ENCODE measurements at places on chromosomes 13 and 19.

DNA sequence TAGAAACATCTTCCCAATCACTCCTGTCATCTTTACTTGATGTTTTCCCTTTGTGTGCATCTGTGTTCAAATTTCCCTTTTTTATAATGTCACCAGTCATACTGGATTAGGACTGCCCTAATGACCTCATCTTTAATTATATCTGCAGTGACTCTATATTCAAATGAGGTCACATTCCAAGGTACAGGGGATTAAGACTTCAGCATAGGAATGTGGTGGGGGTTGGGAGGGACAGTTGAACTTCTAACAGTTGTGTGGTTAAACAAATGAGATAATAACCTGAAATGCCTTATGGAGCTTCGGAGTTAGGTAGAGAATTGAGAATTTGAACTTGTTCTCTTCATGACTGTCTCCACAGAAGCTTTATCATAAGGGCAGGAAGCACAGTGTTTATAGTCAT, 23.0 kb downstream of the PAN3 start:
- no peak for DNase-seq

DNA sequence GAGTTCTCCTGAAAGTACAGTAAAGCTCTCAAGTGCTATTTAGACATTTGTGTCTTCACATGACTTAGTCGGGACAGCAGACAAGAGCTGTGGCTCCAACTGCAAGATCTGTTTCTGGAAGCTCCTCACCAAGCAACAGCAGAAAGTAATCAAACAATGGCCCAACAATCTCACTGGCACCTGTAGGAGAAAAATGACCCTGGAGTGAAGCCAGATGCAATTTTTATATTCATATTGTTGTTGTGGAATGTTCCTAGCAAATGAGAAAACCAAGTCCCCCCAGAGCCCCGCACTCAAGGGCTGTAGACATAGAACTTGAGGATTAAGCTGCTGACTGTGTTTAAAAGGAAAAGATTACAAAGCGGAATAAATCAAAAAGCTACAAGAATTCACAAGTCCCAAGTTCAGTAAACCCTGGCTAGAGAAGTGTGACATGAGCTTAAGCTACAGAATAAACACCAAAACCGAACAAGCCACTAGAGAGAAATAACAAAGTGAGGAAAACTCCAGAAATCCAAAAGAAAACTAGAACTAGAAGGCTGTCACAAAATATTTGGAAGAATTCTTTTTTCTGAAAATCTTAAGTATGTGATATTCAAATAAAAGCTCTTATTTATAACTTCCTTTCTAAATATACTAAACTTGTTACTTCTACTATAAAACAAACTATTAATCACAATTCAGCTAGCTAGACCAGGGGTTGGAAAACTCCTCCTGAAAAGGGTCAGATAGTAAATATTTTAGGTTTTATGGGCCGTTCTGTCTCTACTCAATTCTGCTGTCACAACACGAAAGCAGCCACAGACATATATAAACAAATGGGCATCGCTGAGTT, 454.5 kb downstream of the SUCLA2 start:
- no peak for DNase-seq

- no peak for DNase-seq
Observed at GRCh38 chr13:43356567-43356966, 333.2 kb downstream of the DNAJC15 start.

DNA sequence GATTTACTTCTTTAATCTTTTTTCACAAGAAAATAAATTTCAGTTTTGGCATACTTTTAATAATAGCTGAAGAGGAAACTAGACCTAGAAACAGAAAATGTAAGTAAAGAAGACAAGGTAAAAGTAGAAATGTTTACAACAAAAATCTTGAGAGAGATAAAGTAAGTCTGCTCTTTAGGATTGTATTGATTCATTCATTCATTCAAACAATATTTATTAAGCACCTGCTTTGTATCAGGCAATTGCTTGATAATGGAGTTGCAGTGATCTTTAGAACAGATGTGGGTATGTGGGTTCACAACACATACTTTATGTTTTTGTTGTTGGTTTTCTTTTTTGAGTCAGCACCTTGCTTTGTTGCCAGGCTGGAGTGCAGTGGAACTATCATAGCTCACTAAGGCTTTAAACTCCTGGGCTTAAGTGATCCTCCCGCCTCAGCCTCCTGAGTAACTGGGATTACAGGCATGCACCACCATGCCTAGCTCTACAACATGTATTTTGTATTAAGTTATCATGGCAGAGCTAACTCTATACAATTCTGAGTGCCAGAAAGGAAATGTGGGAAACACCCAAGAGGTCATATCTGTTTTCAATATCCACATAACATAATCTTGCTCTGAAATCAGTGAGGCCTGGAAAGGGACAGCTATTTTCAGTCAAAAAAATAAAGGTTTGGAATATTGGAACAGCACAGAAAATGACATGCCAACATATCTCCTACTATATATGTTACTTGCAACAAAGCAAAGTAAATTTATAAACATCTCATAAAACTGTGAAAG, 8.8 kb upstream of the SPART start:
- DNase-seq, result no peak

DNA sequence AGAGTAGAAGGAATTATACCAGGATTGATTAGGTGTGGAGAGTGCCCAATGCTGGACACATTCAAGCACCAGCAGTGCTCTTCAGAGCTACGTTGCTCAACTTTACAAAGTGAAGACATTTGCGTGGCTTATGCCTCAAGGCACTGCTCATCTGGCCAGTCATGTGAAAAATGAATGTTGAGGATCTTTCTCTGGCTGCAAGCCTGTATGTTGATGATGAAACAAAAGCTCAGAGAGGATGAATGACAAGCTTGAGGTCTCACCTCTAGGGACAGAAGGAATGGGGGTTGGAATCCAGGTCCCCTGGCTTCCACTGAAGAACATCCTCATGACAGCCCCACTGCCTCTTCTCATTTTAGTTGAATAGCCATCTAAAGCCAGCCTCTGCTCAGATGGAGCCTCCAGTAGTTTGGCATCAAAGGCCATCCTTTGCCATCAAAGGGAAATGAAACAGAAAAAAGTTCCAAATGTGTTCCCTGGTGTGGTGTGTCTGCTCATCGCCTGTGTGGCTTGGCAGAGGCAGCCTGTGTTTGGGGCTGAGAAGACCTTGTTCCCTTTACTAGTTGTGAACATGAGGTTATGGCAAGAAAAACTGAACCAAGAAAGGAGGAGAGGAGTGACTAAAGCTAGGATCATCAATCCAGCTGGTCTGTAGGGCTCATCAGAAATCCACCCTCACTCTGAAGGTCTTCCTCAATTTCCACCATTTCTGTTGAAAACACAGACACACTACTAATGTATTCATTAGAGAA, 114.0 kb upstream of the KL start:
- no peak for DNase-seq

- DNase-seq, result no peak
Observed at GRCh38 chr19:13262450-13262849, 112.2 kb downstream of the IER2 start.

DNA sequence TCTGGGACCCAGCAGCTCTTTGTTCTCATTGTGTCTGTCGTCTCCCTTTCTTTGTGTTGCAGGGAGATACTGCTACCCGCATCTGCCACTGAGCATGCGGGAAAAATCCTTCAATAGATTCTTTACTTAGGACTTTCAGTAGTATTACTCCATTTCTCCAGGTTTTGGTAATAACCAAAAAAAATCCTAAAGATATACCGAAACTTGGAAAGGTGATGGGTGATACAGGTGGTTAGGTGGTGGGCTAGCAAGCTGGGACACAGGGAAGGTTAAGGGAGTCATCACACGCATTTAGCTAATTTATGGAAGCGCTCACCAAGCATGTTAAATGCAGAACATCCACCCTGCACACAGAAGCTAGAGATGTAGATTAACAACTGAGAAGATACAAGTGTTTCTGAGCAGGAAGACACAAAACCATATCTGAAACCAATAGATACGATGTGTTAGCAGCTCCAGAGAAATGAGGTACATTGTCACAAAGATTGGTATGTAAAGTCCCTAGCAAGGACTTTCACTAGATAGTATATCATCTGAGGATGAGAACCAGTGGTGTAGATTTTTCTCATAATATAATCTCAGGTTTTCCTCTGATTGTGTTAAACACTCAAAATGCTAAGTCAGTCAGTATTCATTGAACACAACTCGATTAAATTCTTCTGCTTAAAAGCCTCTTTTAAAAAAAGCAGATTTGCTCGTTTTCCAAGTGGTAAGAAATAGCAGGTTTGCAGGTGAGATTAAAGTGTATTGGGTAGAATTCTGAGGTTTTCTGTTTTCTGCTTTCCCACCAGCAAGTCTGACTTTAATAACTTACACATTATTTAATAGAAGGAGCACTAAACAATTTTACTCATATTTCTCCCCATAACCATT, 1.2 kb upstream of the SLAIN1 start:
- DNase-seq, result no peak

DNA sequence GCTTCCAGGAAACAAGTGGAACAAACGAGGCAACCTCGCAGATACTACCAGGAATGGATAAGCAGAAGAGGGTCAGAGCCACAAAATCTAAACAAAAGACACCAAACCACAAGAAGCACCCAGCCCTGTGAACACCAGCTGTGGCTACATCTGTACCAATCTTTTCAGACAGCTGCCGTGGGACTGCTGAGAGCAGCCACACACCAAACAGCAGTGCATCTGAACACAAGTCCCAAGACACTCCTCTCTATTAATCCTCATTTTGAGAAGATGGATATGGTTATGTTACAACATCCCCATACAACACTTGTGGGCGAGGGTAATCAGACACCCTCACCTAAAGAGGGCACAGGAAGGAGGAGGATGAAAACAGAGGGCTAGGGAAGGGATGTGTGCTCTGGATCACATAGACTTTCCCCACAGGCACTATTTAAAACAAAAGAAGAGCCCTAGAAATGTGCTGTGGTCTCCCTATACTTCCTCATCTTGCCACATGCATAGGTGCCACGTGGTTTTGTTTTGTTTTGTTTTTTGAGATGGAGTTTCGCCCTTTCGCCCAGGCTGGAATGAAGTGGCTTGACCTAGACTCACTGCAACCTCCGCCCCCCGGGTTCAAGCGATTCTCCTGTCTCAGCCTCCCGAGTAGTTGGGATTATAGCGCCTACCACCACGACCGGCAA, 41.6 kb upstream of the ZNF14 start:
- no peak for DNase-seq

DNA sequence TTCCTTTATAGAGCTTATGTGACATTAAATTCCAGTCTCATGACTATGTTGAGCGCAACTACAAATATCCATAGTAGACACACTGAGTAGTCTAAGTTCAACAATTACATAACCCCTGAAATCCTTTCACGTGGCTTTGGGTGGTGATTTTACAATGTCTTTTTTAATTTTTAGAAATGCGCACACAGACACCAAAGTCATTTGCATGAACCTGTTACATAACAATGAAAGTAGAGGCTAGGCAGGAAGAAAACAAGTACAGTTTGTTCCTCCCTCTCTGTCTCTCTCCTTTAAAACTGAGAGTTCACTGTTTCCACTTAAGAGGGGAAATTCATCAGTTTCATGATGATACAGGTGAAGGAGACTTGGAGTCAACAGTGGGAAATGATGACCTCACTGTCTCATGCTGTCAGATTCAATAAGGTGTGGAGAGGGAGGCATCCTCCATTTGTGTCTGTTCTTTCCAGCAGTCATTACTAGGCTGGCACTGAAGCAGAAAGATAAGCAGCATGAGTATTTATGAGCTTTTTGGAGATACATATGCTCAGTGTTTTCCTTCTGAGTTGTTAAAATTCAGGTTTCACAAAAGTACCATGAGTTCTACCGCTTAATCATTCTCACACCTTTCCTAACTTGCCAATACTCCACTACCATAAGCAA, 201.8 kb downstream of the LHFPL6 start:
- DNase-seq, result no peak

- no peak for DNase-seq
Observed at GRCh38 chr13:97226788-97227627, 4.9 kb downstream of the MBNL2 start.

GRCh38 chr19:41205995-41206394, 13.0 kb downstream of the CYP2S1 start:
- no peak for DNase-seq

DNA sequence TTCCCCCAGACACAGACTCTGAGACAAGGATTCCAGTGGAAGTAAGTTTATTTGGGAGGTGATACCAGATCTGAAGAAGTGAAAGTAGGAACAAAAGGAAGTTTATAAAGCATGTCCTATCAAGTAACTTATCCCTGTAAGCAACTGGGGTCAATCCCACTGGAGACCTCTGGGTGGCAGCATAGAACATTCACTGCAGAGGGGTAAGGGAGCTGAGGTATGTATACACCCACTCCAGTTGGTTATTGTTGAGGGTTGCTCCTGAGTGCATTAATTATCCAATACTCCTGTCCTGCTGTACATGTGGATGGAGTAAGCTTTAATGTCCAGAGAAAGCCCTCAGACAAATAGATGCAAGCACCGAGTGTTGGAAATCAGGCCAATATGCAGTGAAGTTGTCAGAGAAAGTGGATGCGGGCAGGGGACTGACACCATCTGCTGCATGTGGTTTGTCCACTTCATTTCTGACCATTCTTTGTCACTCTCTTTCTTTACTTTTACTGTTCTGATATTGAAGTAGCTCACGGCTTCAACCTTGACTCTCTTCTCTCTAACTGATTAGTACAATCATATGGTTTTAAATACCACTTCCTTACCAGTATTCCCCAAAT, 46.7 kb downstream of the NOTCH3 start:
- no peak for DNase-seq

DNA sequence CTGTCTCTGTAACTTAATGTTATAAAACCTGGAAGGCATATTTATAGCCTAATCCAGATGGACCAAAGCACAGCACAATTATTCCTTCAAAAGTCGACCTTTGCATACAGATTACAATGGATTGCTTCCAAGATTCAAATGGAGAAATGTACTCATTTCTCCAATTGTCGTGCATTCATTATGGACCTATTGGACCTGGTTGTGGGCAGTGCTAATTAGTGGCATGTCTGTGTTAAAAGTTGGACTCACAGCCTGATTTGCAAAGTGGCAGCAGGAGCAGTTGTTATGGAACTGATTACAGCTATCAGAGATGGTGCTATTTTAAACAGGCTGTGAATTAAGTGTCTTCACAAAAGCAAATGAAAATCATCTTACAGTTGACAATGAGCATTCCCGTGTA, 1529.3 kb upstream of the SLC10A2 start:
- DNase-seq, result no peak

DNA sequence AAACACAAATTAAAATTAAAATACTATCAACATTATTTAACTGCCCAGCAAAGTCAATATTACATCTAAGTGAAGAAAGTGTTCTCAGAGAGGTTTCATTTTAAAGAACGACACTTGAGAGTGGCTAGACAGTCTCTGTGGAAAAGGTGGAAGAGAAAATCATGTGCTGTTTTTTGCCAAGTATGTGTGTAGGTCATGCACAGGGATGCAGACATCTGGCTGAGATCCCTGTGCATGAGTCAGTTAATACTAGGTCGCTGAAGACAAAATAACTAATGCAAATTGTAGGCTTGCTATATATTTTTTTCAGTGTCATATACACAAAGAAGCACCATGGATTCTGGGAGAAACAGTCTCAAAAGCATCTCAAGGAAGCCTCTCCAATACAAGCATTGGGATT, 44.3 kb upstream of the ENOX1 start:
- DNase-seq, result no peak

DNA sequence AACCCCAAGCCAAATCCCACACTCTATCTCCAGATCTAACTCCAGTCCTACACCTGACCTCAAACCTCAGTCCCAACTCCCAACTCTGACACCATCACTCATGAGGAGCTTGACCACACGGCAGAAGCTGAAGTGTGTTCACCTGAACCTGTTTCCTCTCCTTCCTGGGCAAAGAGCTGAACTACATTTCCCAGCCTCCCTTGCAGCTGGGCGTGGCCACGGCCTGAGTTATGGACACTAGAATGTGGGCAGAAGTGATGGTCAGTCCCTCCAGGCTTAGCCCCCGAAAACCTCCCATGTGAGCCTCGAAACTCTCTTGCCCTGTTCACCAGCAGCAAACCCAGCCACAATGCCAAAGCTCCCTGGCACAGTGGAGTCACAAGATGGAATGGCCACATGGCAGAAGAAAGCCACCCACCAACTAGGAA, 19.5 kb upstream of the MEIS3 start:
- DNase-seq, result no peak
